AML-193 (cell line): ENCODE measurements at places on chromosomes 12 and 14.

DNA sequence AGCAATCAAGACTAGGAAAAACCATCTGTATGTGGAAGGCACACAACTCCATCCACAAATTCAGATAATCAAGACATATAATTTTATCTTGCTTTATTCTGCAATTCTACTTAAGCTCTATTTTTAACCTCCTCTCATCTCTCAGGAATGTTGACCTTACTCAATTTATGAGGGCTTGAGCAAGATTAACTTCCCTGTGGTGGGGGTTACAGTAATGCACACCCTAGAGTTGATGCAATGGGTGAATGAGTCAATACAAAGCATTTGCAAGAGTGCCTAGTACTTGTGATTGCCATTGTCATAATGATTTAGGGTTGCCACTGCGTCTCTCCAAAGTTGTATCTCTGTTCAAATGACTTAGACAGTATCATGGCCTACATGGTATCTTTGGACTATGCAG lies 1598.4 kb upstream of the TMEM132C start:
- no peak for DNase-seq

DNA sequence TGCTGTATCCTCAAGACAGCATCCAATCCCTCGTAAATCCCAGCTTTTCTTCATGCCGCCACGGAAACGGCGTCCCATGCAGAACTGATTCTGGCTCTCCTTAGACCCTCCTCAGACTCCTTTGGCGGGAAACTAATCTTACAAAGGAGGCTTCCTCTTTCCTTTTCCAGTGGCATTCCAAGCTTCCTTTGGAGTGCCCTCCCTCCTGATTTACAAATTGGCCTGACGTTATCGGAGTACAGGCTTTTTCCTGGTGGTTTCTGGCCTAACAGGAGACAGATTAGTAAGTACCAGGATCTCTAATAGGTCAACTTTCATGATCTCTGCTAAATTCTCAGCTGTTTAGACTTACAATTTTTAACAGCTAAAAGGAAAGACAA lies 1.3 kb upstream of the ZDHHC17 start:
- DNase-seq = no peak

DNA sequence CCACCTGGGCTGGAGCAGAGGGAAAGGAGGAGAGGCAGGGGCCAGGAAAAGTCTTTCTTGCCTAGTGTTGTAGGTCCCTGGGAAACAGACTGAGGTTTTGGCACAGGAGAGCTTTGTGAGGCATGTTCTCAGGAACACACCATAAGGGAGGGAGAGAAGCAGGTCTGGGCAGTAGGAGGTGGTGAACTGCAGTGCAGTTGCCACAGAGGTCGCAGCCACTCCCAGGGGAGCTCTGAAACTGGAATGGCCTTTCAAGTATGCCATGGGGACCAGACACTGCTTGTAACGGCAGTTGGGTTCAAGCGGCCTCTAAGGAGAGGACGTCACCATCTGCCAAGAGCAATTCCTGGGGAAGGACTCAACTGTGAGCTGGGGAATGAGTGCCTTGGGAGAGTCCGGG lies 35.4 kb upstream of the NKX2-8 start:
- no peak for DNase-seq

DNA sequence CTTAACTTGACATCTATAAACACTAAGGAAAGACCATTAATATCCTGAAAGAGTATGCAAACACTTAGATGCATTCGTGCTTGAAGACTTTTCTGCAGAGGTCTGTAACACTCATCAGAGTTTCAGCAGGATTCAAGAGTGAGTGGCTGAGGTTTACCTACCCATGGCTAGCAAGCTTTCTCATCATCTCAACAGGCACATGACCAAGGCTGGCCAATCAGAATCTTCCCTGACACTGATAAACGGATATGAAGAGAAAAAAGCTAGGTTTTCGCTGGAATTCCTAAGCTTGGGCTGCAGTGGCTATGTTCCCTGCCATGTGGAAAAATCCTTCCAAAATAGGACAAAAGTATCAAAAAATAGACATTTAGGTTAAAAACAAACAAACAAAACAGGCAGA lies 162.1 kb upstream of the USP15 start:
- DNase-seq = no peak

DNA sequence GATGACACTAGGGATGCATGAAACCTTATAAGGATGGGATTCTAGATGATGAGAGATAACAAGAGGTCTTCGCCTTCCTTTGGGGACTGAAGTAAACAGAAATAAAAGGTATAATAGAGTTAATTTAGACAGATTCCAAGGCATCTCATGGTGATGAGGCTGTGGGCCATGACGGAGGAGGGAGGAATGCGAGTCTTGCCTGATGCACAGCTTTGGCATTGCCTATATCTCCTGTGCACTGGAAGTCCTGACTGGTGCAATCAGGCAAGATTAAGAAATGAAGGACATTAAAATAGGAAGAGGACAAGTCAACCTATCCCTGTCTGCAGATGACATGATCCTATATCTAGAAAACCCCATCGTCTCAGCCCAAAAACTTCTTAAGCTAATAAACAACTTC lies 526.4 kb upstream of the LMO3 start:
- DNase-seq = no peak

DNA sequence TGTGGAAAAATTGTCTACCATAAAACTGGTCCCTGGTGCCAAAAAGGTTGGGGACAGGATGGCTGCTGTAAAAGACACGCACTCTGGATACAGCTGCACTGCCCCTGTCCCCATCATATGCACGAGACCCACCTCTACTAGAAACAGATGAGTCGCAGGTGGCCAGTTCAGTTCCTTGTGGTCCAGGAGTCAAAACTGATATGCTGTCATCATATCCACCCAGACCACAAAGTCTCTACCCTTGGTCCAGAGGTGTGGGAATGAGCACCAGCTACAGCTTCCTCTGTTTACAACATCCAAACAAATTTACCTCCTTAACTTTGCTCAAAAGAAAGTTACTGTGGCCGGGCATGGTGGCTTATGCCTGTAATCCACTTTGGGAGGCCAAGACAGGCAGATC lies 43.8 kb upstream of the DACT1 start:
- no peak for DNase-seq

- peak; percentile 51 for DNase-seq
Observed at GRCh38 chr12:1607940-1608712, 13.7 kb upstream of the FBXL14 start.

DNA sequence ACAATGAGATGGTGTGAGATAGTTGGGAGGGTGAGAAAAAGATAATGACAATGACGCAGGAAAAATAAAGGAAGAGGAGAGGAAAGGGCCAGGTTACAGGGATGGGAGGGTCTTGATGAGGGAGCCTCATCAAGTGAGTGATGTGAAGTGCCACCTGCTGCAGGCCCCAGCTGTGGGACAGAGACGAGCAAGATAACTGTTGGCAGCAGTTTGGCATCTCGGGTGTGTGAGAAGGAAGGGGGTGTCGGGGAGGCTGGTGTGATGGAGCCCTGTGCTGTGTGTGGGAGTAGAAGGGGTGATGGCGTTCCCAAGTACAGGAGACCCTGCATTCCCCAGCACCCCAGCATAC lies 11.4 kb upstream of the TAC3 start:
- DNase-seq = no peak

- DNase-seq = no peak
Observed at GRCh38 chr14:59276235-59276634, 87.8 kb downstream of the DAAM1 start.

- DNase-seq = no peak
Observed at GRCh38 chr12:49635656-49636055, 12.3 kb downstream of the PRPF40B start.

DNA sequence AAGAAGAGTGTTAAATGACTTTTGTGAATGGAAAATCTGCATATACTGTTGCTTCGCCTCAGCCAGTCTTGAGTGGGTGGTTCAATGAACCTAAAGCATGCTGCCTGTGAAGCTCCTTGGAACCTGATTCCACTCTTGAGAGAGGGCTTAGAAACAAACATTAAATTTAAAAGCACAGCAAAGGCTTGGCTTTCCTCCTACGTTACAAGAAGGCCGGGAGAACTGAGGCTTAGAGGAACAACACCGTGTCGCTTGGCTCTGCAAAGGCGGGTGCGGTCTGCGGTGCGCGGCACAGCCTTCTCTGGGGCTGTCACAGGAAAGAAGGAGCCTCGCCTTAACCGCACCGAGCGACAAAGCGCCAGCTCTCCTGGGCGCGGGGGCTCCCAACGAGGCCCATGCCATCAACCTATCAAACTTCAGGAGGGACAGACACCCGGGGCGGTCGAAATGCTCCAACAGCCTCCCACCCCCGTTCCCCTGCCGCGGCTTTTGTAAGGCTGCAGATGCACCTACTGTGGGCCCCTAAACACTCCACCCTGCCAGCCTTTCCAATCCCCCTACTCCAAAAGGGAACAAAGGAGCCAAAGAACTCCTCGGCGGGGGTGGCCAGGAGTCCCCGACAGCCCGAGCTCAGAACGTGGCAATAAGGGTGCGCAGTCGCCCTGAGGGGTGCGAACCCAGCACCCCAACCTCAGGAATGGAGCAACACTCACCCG lies 729 bp downstream of the OSBPL8 start:
- peak; percentile 61 for DNase-seq

DNA sequence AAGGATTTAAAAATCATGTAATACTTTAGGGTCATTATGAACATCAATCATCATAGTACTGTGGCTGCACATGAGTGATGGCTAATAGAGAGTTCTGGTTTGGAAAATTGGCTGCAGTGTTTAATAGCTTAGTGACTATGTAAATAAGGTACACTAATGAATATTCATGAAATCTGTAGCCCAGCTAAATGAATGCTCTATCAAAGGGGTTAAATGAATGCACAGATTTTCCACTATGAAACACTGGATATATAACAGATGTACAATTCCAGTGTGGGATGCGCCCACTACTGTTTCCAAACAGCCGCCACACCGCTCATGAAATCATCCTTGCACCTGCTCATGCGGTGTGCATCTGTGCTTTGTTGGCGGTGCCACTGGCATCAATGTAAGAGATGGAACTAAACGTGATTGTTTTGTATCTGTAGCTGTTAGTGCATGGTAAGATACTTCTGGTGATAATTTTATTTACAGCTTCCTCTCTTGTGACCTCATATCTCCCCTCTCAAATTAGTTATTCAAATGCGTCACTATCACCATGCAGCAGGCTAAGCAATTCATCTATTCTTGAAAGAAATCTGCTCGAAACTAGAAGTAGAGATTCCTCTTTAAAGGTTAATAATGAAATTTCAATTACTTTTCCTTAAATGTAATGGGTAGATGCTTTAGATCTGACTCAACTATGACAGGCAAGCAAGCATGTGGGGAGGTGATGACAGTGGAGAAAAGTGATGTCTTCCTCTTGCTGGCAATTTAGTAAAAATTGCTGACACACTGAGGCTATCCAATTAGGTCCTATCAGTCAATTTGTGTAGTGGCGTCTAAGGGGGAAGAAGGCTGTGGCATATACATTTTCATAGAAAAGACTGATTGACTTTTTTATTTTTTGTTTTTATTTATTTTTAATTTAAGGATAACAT lies 433.6 kb downstream of the AEBP2 start:
- no peak for DNase-seq

GRCh38 chr14:69865701-69866365 lies 13.4 kb upstream of the SMOC1 start:
- DNase-seq = no peak

- peak; percentile 41 for DNase-seq
Observed at GRCh38 chr12:56634837-56635791, 5.0 kb upstream of the BAZ2A start.

GRCh38 chr12:115380546-115381120 lies 696.7 kb upstream of the TBX3 start:
- no peak for DNase-seq

DNA sequence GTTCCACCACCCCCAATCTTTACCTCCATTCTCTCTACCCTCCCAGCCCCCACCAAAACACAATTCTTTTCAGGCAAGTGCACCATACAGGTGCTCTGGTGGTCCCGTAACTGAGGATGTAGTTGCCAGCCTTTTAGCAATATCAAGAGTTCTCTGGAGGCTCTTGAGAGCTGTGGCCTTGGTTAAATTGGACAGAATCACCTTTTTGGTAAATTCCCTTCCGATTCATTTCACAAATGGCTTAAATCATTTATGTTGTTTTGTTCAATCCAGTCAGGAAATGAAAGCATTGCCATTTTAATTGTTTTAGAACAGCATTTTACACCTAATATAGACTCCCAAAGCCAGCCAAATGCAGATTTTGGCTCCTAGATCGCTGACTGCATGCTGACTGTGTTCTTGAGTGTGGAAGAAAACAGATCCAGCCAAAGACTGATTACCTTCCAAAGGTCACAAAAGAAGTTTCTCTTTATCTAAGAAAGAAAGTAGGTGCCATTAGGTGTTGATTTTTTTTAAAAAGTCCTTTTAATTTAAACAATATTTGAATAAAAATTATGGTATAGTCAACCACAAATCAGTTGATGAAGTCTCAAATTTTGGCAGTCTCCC lies 25.6 kb downstream of the CRADD start:
- DNase-seq = no peak

- DNase-seq = peak; percentile 71
Observed at GRCh38 chr14:49598485-49599300, at the start of gene LRR1. TSS of gene LRR1 (plus strand) at chr14:49598940. CDS start at chr14:49599021, 81 bp downstream.

GRCh38 chr14:106665814-106666213 lies 1139.4 kb downstream of the TMEM121 start:
- DNase-seq = no peak

GRCh38 chr12:120814903-120815429 lies 89.2 kb downstream of the SPPL3 start:
- no peak for DNase-seq

GRCh38 chr14:24508155-24508840 lies at the start of gene CMA1:
TSS of gene CMA1 (minus strand) at chr14:24508265. CDS start at chr14:24508235, 30 bp downstream.
- DNase-seq = no peak

GRCh38 chr12:39923364-39923763 lies 182.5 kb downstream of the SLC2A13 start:
- no peak for DNase-seq

- DNase-seq = no peak
Observed at GRCh38 chr14:35213869-35214387, 78.3 kb upstream of the PSMA6 start.

DNA sequence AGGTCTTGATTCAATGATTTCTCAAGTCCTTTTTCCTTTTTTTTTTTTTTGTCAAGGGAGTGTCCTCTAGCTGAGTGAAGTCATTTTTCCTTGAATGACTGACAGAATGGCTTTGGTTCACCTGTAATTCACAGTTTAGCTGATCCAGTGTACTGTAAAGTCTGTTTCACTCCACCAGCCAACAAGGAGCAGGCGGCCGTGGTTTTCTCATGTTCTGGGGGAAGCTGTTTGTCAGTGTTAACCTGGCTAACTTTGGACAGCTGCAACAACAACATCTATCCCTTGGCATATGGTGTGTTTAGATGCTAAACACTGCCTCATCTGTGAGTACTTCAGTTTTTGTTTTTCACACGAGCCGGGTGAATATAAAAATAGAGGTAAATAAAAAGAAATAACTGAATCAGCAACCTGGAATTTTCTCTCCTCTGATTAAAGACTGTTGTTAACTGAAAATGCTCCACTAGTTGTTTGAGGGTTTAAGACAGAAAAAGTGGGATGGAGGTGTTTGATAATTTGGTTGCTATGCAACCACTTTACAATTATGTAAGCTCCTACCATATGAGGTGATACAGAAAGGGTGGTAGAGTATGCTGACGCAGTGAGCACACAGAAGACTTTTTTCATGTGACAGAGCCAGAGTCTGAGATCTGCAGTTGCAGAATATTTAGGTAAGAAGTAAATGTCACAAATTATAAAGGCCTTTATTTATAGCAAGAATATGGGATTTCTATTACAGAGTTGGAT lies 50.3 kb upstream of the SLC2A13 start:
- DNase-seq = no peak
